Mesothelial cell of epicardium (in vitro differentiated cells): ENCODE measurements at places on chromosomes 6 and 20.

GRCh38 chr20:57714409-57715267, 4.8 kb upstream of the PMEPA1 start:
- DNase-seq, result no peak

- no peak for DNase-seq
These were observed 3.4 kb upstream of the BHLHE23 start for GRCh38 chr20:63009988-63010769.

DNA sequence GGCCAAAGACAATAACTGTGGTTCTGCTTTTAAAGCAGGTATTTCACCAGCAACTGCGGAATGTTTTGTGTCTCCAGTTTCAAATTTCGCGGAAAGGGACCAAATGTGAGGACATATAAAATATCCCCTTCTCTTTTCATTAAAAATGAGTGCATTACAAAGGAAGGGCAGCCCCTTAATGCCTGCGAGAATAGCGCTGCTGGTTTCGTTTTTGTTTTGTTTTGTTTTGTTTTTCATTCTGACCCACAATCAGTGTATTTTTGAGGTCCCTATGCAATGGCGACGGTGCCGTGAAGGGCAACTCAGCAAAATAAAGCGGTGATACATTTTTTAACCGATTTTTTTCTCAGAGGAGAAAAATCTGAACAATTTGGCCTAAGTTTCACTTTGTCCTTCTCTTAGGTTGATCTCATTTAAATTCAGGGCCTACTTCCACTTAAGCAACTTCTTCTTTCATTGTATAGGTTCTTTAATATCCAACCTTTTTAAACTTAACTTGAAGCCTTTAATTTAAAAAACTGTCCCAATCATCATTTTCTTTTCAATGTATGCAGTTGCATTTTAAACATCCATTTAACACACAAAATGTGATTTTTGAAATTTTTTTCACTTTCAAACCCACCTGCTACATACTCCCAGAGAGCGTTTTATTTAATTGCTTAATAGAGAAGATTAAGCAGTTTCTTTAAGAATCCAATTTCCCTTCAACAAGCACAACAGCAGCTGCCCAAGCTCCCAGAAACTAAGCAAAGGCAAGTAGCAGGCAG, 2.9 kb upstream of the HIVEP2 start:
- DNase-seq, result no peak

DNA sequence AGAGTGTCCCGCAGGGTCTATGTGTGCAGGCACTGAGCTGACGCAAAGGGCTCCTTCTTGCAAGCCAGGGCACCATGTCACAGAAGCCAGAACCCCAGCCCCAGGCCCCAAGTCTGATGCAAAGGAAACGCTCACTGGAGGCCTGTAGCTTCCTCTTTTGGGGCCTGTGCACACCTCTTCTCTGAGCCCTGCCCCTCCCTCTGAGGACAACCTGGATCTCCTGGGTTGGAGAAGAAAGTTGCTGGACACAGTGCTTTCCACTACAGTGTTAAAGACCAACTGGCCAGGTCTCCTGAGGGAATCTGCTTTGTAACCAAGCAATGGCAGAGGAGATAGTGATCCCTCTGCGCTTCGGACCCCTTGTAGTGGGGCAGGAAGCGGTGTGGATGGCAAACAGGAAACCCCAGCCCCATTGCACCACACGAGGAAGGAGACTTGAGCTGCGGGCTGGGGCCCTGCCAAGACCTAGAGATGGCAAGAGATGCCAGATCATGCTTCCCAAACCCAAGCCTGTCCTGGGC, 90.0 kb downstream of the PRND start:
- no peak for DNase-seq

GRCh38 chr6:17988422-17988944, 1.0 kb upstream of the KIF13A start:
- no peak for DNase-seq

DNA sequence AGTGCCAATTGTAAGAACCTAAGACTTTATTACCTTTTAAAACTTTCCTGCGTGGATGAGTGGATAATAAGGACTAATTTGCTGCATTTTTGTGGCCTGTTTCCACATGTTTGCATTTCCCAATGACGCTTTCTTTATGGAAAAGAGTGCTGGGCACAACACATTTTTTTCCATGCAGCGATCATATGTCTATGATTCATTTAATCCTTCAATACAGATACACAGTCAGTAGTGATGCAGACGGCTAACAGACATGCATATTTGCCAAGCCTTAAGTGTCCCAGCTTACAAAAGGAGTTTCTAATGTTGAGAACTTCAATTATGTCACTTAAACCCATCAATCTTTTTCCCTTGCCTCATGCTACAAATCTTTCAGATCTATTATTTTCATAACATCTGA, 239.8 kb upstream of the PREP start:
- DNase-seq, result no peak

DNA sequence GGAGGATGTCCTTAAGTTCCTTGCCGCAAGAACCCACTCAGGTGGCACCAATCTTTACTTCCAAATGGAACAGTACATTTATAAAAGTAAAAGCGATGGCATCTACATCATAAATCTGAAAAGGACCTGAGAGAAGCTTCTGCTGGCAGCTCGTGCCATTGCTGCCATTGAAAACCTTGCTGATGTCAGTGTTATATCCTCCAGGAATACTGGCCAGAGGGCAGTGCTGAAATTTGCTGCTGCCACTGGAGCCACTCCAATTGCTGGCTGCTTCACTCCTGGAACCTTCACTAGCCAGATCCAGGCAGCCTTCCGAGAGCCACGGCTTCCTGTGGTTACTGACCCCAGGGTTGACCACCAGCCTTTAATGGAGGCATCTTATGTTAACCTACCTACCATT, 191.7 kb downstream of the TRIM27 start:
- DNase-seq, result no peak

DNA sequence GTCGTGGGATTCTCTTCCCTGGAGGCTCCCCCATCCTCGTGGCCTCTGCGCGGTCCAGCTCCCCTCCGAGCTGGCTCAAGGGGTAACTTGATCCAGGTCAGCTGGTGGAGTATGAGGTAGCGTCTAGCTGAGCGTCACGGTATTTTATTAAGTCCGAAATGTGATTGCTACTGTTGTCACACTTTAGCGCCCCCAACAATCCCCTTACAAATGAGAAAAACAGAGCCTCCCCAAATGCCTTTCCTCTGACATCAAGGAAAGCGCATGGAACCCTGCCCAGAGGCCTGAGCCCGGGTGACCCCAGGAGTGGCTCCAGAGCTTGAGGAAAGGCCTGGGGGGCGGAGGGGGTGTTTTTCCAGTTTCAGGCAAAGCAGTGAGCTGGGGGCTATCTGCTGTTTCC, 192.4 kb downstream of the ZMYND8 start:
- DNase-seq, result no peak

- no peak for DNase-seq
These were observed 780 bp downstream of the ARMC12 start for GRCh38 chr6:35737413-35738211.
